ENCODE measurements at places on chromosomes 13 and 19. TPM values are rescaled to one million over a fixed set of nuclear protein-coding genes. Genes with fewer than 3 reads are reported as not detected.

Gene MAST1
- total RNA-seq: 4.1 TPM

Gene APC2
- total RNA-seq: 1.9 TPM

Gene ZNF99
- not detected for total RNA-seq

Gene TPTE2
- not detected for total RNA-seq

Gene EPSTI1
- total RNA-seq: 0.77 TPM

Gene GPR12
- total RNA-seq: not detected

Gene GRIK5
- total RNA-seq: 18.4 TPM

Gene FXYD1
- not detected for total RNA-seq

Gene SCN1B
- 0.62 TPM for total RNA-seq

Gene LMTK3
- 3.0 TPM for total RNA-seq

Gene ACP7
- 0.46 TPM for total RNA-seq

Gene VSTM1
- 2.2 TPM for total RNA-seq

Gene ZNF491
- total RNA-seq: not detected

Gene MTUS2
- 0.90 TPM for total RNA-seq

Gene UPF3A
- total RNA-seq: 61.6 TPM

Gene SPIB
- total RNA-seq: not detected

Gene CEACAM8
- total RNA-seq: not detected

Gene SELENOV
- total RNA-seq: 2.9 TPM

Gene KL
- total RNA-seq: 29.6 TPM

Gene USHBP1
- total RNA-seq: 54.2 TPM

Gene SIGLEC12
- not detected for total RNA-seq

Gene NAXD
- total RNA-seq: 28.7 TPM

Gene LIM2
- not detected for total RNA-seq

Gene REEP6
- 2.3 TPM for total RNA-seq

Gene LHB
- 1.4 TPM for total RNA-seq

Gene TTYH1
- total RNA-seq: 10.4 TPM

Gene FXYD5
- total RNA-seq: 78.7 TPM

Gene GRK1
- total RNA-seq: 0.54 TPM

Gene C19orf67
- not detected for total RNA-seq
